K562 (cell line): ENCODE measurements at places on chromosomes 11 and 22. TPM values are rescaled to one million over a fixed set of nuclear protein-coding genes. Genes with fewer than 3 reads are reported as not detected.

DNA sequence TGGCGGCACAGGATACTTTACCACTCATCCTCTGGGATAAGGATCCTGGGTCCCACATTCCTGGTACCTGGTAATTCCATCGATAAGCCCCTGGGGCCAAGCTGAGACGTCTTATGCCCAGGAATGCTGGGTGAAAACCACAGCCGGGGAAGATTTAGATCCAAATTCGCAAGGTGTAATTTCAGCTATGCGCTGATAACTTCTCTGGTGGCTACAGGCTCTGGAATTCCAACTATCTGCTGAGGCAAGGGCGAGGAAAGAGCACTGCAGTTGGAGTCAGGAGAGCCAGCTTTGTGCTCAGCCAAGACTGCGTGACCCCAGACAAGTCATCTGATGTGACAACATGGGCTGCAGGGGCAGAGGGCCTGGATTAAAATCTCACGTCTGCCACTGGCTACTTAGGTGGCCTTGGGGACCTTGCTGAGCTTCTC, 9.9 kb upstream of the MYEOV start:
- H3K36me3 ChIP-seq: no peaks in the 10 kb centered on the region
- no peak overlapping the region for H3K4me3 ChIP-seq
- peaks cover 16% of the 10 kb centered on the region for H3K4me1 ChIP-seq
- no peak for DNase-seq
- H3K27ac ChIP-seq: no peak overlapping the region

DNA sequence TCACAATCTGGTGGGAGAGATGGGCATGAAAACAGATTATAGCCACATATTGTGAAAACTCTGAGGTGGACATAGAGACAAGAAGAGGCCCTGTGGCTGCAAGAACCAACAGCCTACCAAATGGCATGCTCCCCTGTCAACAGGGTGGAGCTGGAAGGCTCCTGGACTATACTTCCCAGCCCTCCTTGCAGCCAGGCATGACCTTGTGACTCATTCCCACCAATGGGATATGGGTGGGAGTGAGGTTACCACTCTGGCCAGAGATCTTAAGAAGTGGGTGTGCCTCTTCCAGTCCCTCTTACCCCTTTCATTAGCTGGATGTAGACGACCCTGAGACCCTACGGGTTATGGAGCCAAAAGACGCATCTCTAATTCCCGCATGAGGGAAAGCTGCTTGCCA, 126.4 kb upstream of the ZBED5 start:
- no peak overlapping the region for H3K4me3 ChIP-seq
- no peak overlapping the region for H3K27ac ChIP-seq
- no peaks in the 10 kb centered on the region for H3K36me3 ChIP-seq
- peak; percentile 44 for DNase-seq
- H3K27me3 ChIP-seq: 0 out of 2 replicates have a peak, but pooled peaks cover 6% of the 10 kb centered on the region

GRCh38 chr11:71145368-71145767, 107.0 kb downstream of the SHANK2 start:
- H3K36me3 ChIP-seq: no peaks in the 10 kb centered on the region
- H3K27ac ChIP-seq: no peak overlapping the region
- no peaks in the 10 kb centered on the region; the same call in none of the 2 replicates for H3K4me1 ChIP-seq
- no peak for DNase-seq
- no peak overlapping the region for H3K4me3 ChIP-seq
- H3K27me3 ChIP-seq: peaks cover 9% of the 10 kb centered on the region; the same call in 1 of the 3 replicates

DNA sequence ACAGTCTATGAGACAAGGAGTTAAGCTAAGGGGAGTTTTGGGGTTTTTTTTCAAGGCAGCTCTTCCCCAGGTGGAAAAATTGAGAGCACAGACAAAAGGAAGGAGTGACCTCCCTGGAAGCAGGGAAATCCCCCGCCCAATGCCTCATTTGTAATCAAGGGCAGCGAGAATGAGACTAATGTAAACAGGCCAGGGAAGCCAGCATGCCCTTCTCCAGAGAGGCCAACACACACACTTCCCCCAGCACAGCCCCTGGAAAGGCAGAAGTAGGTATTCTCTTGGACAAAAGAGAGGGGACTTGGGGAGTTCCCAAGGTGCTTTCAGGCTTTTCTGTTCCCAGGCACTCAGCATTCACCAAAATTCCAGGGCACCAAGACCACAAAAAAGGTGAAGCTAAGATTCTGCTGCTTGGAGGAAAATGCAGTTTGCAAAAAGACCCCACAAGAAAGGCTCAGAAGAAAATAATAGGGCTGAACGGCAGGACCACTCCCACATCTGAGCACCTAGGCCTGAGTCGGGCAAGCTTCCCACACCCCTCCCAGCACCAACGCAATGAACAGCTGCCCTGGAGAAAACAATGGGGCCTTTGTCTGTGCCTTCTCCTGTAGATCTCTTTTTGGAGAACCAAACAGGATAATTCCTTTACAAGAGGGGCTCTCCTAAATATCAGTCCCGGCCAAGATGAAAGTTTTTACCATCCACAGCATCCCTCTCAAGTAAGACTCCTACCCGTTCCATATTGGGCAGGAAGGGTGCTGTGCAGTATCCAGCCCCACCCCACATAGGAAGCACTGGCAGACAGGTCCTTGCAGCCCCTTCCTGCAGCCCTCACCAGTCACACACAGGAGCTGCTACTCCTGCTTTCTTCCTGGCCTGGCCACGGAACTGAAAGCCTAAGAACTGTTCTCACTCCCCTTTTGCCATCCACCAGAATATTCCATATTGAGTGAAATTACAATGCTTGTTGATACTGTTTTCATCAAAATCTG, 70.7 kb upstream of the AKIP1 start:
- no peak for DNase-seq
- H3K27me3 ChIP-seq: peaks cover 24% of the 10 kb centered on the region
- H3K4me1 ChIP-seq: no peaks in the 10 kb centered on the region
- no peak overlapping the region for H3K27ac ChIP-seq
- H3K36me3 ChIP-seq: no peaks in the 10 kb centered on the region

DNA sequence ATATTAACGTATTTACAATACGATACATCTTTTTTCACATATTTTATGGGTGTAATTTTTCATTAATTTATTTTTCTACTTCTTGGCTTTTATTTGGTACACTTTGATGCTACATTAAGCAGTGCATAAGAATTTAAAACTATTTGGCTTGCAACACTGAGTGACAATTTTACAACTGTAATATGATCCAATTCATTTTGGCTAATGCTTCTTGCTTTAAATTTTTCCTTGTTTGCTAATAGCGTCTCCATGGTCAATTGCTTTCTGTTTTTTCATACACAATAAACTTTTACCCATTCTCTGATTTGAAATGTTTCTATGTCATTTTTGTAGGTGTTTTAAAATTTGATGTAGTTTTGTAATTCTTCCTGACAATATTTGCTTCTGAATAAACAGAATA, 773.2 kb downstream of the FAM181B start:
- H3K4me3 ChIP-seq: no peak overlapping the region
- no peaks in the 10 kb centered on the region for H3K4me1 ChIP-seq
- H3K27me3 ChIP-seq: no peaks in the 10 kb centered on the region
- DNase-seq: no peak
- no peaks in the 10 kb centered on the region for H3K36me3 ChIP-seq
- H3K27ac ChIP-seq: no peak overlapping the region

- no peaks in the 10 kb centered on the region; the same call in 2 of the 3 replicates for H3K4me1 ChIP-seq
- no peak overlapping the region for H3K27ac ChIP-seq
- DNase-seq: no peak
- no peaks in the 10 kb centered on the region for H3K27me3 ChIP-seq
- H3K36me3 ChIP-seq: no peaks in the 10 kb centered on the region
- no peak overlapping the region for H3K4me3 ChIP-seq
Measured at GRCh38 chr11:94536386-94536785, 7.3 kb upstream of the FUT4 start.

GRCh38 chr22:41687901-41688364, 734 bp downstream of the SNU13 start:
- peaks cover 3% of the 10 kb centered on the region; the same call in 2 of the 3 replicates for H3K4me1 ChIP-seq
- peak overlapping the region; percentile 95 for H3K4me3 ChIP-seq
- no peaks in the 10 kb centered on the region for H3K27me3 ChIP-seq

DNA sequence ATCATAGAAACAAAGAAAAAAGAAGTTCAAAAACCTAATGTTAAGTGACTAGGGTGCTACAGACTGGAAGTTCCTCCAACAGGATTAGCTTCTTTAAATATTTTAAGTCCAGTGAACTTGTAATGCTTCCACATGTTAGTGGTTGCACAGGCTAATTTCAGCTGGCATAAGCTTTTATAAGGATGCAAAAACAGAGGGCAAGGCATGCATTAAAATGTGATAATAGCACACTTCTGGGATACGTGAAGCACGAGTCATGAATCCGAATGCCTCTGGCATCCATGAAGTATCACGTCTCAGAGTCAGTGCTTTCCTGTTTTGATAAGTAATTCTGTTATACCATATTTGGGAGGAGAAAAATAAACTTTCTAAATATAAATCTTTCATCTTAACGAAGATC, 106.8 kb downstream of the DCDC1 start:
- H3K27me3 ChIP-seq: no peaks in the 10 kb centered on the region
- DNase-seq: no peak
- H3K27ac ChIP-seq: no peak overlapping the region
- H3K36me3 ChIP-seq: no peaks in the 10 kb centered on the region

DNA sequence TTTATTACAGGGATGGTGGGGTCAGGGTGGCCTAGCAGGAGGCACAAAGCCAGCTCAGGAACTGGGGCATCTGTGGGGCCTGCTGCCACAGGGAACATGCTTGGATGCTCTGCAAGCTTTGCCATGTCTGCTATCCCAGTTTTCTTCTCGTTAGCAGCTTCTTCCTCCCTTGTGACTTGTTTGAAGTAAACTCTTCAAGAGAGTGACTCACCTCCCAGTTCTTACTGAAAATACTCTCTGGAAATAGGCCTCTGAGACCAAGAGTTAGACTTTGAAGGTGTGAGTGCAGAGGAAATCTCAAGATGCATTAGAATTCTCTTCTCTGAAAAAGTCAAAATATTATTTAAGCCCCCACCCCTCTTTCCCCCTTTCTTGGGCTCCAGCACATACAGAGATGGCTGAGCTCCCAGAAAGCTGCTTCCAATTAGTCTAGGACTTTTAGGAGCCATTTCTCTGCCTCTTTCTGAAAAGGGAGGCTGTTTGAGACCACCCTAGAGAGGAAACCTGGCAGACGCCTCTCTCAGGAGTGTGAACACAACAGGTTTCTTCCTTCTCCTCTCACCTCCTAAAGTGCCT, 15.1 kb downstream of the CWC15 start:
- no peak overlapping the region for H3K4me3 ChIP-seq
- no peaks in the 10 kb centered on the region for H3K27me3 ChIP-seq
- no peaks in the 10 kb centered on the region for H3K4me1 ChIP-seq
- no peak for DNase-seq
- H3K27ac ChIP-seq: no peak overlapping the region
- peaks cover 23% of the 10 kb centered on the region for H3K36me3 ChIP-seq

GRCh38 chr11:88337987-88338668, 592 bp upstream of the CTSC start:
- peak overlapping the region; percentile 88 for H3K27ac ChIP-seq
- H3K27me3 ChIP-seq: no peaks in the 10 kb centered on the region
- peaks cover 27% of the 10 kb centered on the region; the same call in 2 of the 3 replicates for H3K36me3 ChIP-seq
- peak overlapping the region; percentile 76 for H3K4me3 ChIP-seq
- peak; percentile 31 for DNase-seq

DNA sequence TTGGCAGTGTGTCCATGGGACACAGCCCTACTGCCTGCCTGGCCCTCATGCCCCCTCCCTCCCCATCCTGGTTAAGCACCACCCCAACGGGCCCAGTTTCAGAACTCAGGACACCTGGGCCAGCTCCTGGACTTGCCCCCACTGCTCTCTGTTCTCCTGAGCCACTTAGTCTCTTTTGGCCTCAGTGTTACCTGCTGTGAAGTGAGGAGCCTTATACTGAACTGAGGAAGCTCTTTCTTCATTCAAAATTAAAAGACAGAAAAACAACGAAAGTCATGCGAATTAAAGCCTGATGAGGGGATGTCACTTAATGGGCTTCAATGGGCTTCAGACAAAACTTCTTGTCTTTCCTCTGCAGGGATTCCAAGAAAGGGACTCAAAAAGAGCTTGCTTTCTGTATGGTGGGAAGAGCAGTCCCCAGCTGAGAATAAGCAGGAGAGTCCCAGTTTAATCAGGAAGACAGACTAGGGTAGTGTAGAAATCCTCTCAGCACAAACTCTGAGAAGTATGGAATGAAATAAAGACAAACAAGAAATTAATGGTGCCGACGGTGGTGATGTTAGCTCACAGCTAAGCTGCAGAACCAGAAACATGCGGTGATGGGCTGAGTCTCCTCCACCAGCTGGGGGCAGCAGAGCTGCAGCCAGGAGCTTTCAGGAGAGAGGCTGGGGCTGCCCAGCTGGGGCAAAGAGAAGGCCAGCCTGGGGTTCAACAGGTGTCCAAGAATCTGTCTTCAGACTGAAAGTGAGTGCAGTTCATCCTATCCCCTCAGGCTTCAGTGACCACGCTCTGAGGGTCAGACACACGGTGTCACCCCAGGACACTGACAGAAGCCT, 101.0 kb downstream of the GGTLC2 start:
- no peak overlapping the region for H3K4me3 ChIP-seq
- peaks cover 6% of the 10 kb centered on the region; the same call in 1 of the 3 replicates for H3K27me3 ChIP-seq
- no peaks in the 10 kb centered on the region for H3K4me1 ChIP-seq
- DNase-seq: peak; percentile 90
- H3K27ac ChIP-seq: no peak overlapping the region

DNA sequence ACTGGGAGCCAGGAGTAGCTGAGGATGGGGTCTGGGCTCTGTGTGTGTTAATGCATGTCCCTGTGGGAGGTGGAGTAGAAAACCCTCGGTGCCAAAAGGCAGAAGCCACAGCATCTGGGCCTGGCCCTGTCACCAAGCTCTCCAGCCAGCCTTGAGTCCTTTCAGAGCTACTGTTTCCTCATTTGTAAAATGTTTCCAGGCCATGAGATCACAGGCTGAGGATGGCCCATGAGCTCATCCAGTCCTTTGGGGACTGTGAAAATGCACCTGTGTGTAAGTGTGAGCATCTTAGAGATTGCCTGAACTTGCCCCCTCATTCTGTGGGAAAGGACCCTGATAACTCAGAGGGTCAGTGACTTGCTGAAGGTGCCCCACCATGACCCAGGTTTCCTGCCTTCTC, 9.1 kb downstream of the ANKK1 start:
- no peak for DNase-seq
- H3K27me3 ChIP-seq: peaks cover 61% of the 10 kb centered on the region
- no peaks in the 10 kb centered on the region for H3K4me1 ChIP-seq
- no peak overlapping the region for H3K27ac ChIP-seq
- H3K36me3 ChIP-seq: no peaks in the 10 kb centered on the region

GRCh38 chr11:133947321-133947756, 9.4 kb downstream of the IGSF9B start:
- peak; percentile 33 for DNase-seq
- no peak overlapping the region for H3K27ac ChIP-seq
- H3K27me3 ChIP-seq: peaks cover 2% of the 10 kb centered on the region; the same call in 2 of the 3 replicates
- H3K4me1 ChIP-seq: peaks cover 22% of the 10 kb centered on the region
- H3K36me3 ChIP-seq: no peaks in the 10 kb centered on the region

GRCh38 chr11:37512156-37512780, 914.2 kb upstream of the RAG2 start:
- DNase-seq: no peak
- no peaks in the 10 kb centered on the region for H3K36me3 ChIP-seq
- H3K4me1 ChIP-seq: no peaks in the 10 kb centered on the region

OR8G5 gene
- 1.4 and 1.7 TPM in 2 replicates for total RNA-seq

CCDC73 gene
- total RNA-seq: not detected in 2 replicates

BTBD18 gene
- total RNA-seq: not detected in 2 replicates

SLC25A18 gene
- not detected in 2 replicates for total RNA-seq

OR2AG1 gene
- not detected in 2 replicates for total RNA-seq
